ENCODE measurements at places on chromosomes 16 and 17. TPM values are rescaled to one million over a fixed set of nuclear protein-coding genes. Genes with fewer than 3 reads are reported as not detected.

C16orf96 gene
- total RNA-seq: 0.27 TPM

SPATA22 gene
- total RNA-seq: 0.27 TPM

CDRT15L2 gene
- total RNA-seq: not detected

APOBR gene
- total RNA-seq: 2.7 TPM

CES1 gene
- under 0.01 TPM for total RNA-seq

TBC1D3 gene
- not detected for total RNA-seq

CHST4 gene
- total RNA-seq: not detected

OR1A1 gene
- not detected for total RNA-seq

TMEM235 gene
- under 0.01 TPM for total RNA-seq

RNF227 gene
- 10.0 TPM for total RNA-seq

KPNB1 gene
- total RNA-seq: 190 TPM

FN3K gene
- 2.7 TPM for total RNA-seq

TEKT1 gene
- total RNA-seq: 0.27 TPM

ZFP90 gene
- total RNA-seq: 29.1 TPM

EVPLL gene
- not detected for total RNA-seq

CRHR1 gene
- under 0.01 TPM for total RNA-seq

TP53 gene
- 72.4 TPM for total RNA-seq

NPW gene
- 3.8 TPM for total RNA-seq

HBA1 gene
- 192 TPM for total RNA-seq

PPP4C gene
- total RNA-seq: 215 TPM

CLEC19A gene
- total RNA-seq: not detected

ENO3 gene
- total RNA-seq: 2.4 TPM

LLGL2 gene
- total RNA-seq: 42.5 TPM

NEUROD2 gene
- total RNA-seq: not detected

KRT31 gene
- total RNA-seq: not detected

MAP2K4 gene
- total RNA-seq: 10.0 TPM

C16orf74 gene
- total RNA-seq: 3.5 TPM

ASPHD1 gene
- total RNA-seq: 0.27 TPM

FBF1 gene
- 25.9 TPM for total RNA-seq

KRT9 gene
- not detected for total RNA-seq

ZNF18 gene
- 5.4 TPM for total RNA-seq

RAB40C gene
- 33.4 TPM for total RNA-seq

SDR42E2 gene
- total RNA-seq: 0.27 TPM

KCNG4 gene
- total RNA-seq: not detected

ASPA gene
- total RNA-seq: not detected

NXPH3 gene
- total RNA-seq: under 0.01 TPM

TOX3 gene
- under 0.01 TPM for total RNA-seq

WIPI1 gene
- total RNA-seq: 4.6 TPM

KRT34 gene
- total RNA-seq: not detected

C17orf100 gene
- 1.6 TPM for total RNA-seq

CSF3 gene
- total RNA-seq: under 0.01 TPM

GSG1L gene
- not detected for total RNA-seq

TMEM204 gene
- 14.8 TPM for total RNA-seq

CHAD gene
- under 0.01 TPM for total RNA-seq

C16orf89 gene
- not detected for total RNA-seq

MPV17L gene
- total RNA-seq: 13.5 TPM

LGALS9B gene
- under 0.01 TPM for total RNA-seq

C16orf46 gene
- total RNA-seq: 1.9 TPM

PLXDC1 gene
- under 0.01 TPM for total RNA-seq

THOC6 gene
- 45.0 TPM for total RNA-seq

CTRL gene
- 2.2 TPM for total RNA-seq

PIK3R5 gene
- 17.0 TPM for total RNA-seq
